Effector CD4-positive, alpha-beta T cell (primary cell): ENCODE measurements at places on chromosomes 1 and 21.

DNA sequence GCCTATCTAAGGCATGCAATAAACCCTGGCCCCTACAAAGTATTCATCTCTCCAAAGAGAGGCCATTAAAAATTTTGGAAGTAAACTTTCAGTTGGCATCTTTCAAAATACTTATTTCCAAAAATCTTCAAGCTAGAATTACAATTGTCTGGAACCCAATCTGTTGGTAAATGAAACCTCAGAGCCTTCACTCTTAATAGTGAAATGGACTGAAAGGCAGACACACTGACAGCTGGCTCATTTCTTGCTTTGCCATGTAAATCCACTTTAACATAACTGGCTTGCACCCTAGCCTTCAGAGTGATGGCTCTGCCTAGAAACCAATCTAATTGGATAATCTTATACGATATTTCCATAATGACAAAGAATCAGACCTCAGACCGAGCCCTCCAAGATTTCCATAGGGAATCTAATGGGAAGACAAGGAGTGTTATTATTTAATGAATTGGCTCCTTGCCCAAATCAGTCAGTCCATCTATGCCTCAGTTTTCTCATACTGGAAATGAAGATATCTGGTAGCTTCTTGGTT lies 9.2 kb upstream of the PALMD start:
- no peak for DNase-seq

DNA sequence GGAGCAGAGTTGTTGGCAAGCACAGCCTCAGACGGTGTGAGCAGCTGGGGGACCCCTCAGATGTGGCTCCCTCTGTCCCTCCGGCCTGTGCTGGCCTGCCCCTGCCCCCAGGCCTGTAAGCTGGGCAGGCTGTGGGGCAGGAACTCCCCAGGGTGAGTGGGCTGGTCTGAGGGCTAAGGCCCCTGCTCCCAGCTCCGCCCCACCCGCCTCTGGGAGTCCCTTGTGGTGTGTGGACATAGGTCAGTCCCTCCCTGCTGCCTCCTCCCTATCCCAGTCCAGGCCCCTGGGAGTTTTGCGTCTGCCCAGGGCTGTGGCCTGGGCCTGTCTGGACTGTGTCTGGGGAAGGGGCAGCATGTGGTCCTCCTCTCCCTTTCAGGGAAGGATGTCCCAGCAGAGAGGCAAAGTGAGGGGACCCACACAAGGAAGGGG lies 3.6 kb upstream of the VWA1 start:
- no peak for DNase-seq

GRCh38 chr1:5644281-5645134 lies 347.7 kb downstream of the NPHP4 start:
- no peak for DNase-seq

GRCh38 chr1:38677311-38677710 lies 182.3 kb downstream of the RRAGC start:
- no peak for DNase-seq

GRCh38 chr1:110684491-110684890 lies 9.8 kb upstream of the KCNA3 start:
- no peak for DNase-seq

DNA sequence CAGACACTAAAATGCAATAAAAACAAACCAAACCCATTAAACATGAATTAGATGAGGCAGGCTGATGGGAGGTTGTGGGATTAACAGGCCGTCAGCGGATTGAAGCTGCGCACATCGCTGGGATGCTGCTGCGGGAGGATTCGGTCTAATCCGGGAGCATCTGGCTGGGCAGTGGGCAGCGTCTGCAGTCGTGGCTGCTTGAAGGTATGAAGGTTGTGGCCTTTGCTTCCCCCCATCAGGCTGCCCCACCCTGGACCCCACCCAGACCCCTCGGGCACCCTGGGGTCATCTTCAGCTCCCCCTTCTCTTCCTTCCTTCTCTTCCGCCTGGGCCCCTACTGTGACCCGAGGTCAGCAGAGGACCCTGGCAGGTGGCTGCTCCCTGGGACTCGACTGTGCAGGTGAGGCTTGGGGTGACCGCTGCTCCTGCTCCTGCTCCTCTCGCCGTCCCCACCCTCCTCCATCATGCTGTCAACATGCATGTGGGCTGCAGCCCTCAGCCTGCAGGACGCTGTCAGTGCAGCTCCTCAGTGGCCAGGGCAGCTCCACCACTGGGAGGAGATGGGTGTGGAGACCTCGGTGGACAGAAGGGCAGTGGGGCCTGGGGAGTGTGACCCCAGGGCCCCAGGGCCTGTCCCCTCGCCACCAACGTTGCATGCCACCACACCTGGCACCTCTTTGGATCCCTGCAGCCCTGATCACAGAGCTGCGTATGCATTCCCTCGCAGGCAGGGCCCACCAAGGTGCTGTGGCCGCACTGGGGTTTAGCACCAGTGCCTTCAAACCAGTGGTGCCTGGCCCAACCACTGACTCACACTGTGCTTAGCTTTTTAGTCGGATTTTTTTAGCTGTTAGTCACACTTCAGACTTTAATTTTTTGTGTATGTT lies 112.2 kb upstream of the COL6A1 start:
- DNase-seq = no peak

GRCh38 chr1:50793521-50793920 lies 166.5 kb downstream of the FAF1 start:
- no peak for DNase-seq

DNA sequence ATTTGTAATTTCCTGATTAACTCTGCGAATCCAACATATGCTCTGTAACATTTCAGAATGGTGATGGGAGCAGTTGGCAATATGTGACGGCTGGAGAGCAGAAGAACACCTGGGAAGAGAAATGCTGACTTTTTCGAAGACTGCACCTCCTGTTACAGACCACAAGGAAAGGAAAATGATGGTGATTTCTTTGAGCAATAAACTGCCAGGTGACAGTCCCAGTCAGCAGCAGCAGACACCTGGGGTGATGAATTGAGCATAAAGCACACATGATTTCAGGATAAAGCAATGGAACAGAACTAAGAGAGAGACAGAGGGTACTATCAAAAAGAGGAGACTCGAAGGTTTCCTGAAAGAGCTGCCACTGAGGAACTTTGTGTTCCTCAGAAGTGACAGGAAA lies 528.6 kb downstream of the NEGR1 start:
- DNase-seq = no peak
